ENCODE measurements at places on chromosomes 6 and 20. TPM values are rescaled to one million over a fixed set of nuclear protein-coding genes. Genes with fewer than 3 reads are reported as not detected.

- no peaks in the 10 kb centered on the region for H3K36me3 ChIP-seq
- DNase-seq, result no peak
Observed at GRCh38 chr6:27138406-27138805, 109.1 kb upstream of the PRSS16 start.

GRCh38 chr6:3165631-3166534 lies 8.5 kb upstream of the TUBB2A start:
- H3K27ac ChIP-seq, result no peak overlapping the region
- no peaks in the 10 kb centered on the region for H3K4me1 ChIP-seq
- DNase-seq, result peak; percentile 71
- no peaks in the 10 kb centered on the region for H3K36me3 ChIP-seq
- no peaks in the 10 kb centered on the region for H3K27me3 ChIP-seq

GRCh38 chr6:123616942-123617341 lies 19.8 kb downstream of the TRDN start:
- DNase-seq, result no peak
- H3K27me3 ChIP-seq, result no peaks in the 10 kb centered on the region
- no peaks in the 10 kb centered on the region for H3K36me3 ChIP-seq
- H3K4me1 ChIP-seq, result peaks cover 13% of the 10 kb centered on the region

GRCh38 chr20:22520381-22520780 lies 64.0 kb downstream of the FOXA2 start:
- no peak for DNase-seq
- no peak overlapping the region for H3K4me3 ChIP-seq
- H3K4me1 ChIP-seq, result no peaks in the 10 kb centered on the region
- no peaks in the 10 kb centered on the region for H3K36me3 ChIP-seq
- no peaks in the 10 kb centered on the region for H3K27me3 ChIP-seq

DNA sequence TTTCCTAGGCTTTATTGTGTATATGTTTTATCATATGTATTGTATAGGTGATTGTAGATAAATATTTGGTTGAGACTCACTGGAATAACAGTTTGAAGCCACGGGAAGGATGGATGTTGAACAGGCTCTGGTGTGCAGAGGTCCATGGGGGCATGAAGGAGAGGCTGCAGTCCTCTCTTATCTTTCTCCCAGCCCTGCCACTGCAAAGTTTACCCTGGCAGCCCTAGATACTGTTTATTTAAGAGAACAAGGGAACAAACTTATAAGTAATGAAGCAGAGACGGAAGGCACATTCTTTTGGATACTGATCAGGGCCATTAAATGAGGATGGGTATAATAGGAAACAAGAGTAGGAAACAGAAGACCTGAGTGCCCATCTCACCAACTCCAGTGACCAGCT lies 103.6 kb upstream of the SCGN start:
- H3K36me3 ChIP-seq, result no peaks in the 10 kb centered on the region
- DNase-seq, result no peak
- no peaks in the 10 kb centered on the region for H3K27me3 ChIP-seq
- H3K27ac ChIP-seq, result peak overlapping the region; percentile 32
- no peak overlapping the region for H3K4me3 ChIP-seq

DNA sequence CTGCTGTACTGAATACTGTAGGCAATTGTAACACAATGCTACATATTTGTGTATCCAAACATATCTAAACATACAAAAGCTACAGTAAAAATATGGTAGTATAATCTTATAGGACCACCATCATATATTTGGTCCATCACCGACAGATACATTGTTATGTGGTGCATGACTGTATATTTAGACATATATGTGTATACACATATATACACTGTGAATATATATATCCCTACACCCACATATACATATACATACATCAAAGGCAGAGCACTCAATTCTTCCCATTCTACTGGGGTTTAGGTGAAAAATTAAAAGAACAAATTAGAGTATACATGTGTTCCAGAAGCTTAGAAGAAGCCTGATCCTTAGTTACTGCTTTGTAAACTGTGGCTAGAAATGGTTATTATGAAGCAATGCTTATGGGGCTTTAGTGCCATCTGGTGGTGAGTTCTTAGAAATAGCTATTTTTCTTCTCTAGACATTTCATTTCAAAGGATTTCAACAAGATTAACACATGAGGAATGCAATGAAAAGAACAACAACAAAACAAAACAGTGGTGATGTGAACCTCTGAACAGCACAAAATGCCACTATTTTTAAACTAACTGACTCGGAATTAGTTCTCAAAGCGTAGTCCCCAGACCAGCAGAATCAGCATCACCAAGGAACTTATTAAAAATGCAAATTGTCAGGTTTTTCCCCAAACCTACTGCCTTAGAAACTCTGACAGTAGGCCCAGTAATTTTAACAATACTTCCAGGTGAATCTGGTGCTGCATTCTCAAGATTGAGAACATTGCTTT lies 38.0 kb downstream of the PKHD1 start:
- no peak overlapping the region for H3K4me3 ChIP-seq
- peak; percentile 55 for DNase-seq
- no peaks in the 10 kb centered on the region for H3K36me3 ChIP-seq

DNA sequence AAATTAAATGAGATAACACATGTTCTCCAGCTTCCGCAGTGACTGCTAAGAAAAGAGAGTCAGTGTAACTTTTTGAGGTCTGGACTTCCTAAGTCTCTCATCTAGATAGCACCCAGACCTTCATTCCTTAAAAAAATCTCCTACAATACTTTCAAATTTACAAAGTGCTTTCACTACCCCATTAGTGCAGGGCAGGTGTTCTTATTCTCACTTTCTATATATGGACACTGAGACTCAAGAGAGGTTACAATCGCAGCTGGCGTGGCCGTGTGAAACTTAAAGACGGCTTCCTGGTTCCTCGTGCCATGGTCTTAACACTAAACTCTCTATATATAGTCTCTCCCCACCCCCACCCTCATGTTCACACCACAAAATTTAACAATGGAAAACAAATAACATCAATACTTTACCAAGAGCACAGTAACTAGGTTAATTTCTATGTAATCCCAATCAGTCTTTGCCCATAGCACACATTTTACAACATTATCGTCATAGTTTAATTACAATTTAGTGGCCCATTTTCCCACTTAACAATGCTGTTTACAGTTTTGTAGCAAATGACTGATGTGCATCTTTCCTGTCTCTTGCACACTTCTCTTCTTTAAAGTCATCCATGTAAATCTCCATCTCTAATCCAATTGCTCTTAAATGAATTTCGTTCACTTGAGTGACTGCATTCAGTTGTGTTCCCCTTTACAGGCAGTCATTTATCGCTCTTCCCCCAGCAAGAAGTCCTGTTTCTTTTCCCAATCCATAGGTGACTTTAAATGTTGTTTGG lies 78.8 kb upstream of the ARID1B start:
- no peaks in the 10 kb centered on the region for H3K4me1 ChIP-seq
- H3K27me3 ChIP-seq, result no peaks in the 10 kb centered on the region
- no peaks in the 10 kb centered on the region for H3K36me3 ChIP-seq
- H3K4me3 ChIP-seq, result no peak overlapping the region

- DNase-seq, result peak; percentile 32
- H3K36me3 ChIP-seq, result no peaks in the 10 kb centered on the region
- H3K27ac ChIP-seq, result no peak overlapping the region
- no peaks in the 10 kb centered on the region for H3K27me3 ChIP-seq
- H3K4me1 ChIP-seq, result peaks cover 29% of the 10 kb centered on the region
Observed at GRCh38 chr6:38034274-38034914, 214.9 kb downstream of the ZFAND3 start.

DNA sequence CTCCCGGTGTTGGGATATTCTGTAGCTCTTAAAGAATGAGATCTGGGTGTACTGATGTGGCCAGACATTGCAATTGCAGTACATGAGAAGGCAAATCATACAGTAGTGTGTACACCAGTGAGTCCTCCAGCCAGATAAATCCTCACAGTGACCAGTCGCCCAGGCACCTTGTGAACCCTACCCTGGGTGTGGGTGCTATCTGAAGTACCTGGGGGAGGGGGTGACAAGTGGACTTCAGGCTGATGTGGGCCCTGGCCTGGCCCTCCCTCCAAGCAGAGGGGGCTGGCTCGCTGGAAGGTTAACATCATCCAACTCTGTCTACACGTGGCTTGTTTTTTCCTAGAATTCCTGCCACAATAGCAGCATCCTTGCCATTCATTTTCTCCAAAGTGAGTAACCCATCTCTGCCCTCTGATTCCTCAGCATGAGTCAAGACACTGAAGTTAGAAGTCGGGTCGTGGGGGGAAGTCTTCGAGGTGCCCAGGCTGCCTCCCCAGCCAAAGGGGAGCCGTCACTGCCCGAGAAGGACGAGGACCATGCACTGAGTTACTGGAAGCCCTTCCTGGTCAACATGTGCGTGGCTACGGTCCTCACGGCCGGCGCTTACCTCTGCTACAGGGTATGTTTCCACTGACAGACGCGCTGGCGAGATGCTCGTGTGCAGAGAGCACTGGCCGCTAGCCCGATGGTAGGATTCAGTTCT lies 70.8 kb downstream of the PTPN1 start:
- no peaks in the 10 kb centered on the region for H3K4me1 ChIP-seq
- H3K4me3 ChIP-seq, result no peak overlapping the region
- DNase-seq, result no peak
- peaks cover 47% of the 10 kb centered on the region for H3K36me3 ChIP-seq

- H3K27me3 ChIP-seq, result no peaks in the 10 kb centered on the region
- no peak for DNase-seq
- H3K36me3 ChIP-seq, result no peaks in the 10 kb centered on the region
- H3K4me3 ChIP-seq, result no peak overlapping the region
- H3K27ac ChIP-seq, result no peak overlapping the region
Observed at GRCh38 chr20:43057317-43057716, 132.4 kb downstream of the PTPRT start.

GRCh38 chr6:41687501-41688175 lies 47.8 kb downstream of the TFEB start:
- no peak overlapping the region for H3K27ac ChIP-seq
- H3K36me3 ChIP-seq, result no peaks in the 10 kb centered on the region
- no peaks in the 10 kb centered on the region for H3K27me3 ChIP-seq
- DNase-seq, result no peak

GRCh38 chr20:61745397-61746146 lies 320.1 kb downstream of the TAF4 start:
- no peaks in the 10 kb centered on the region for H3K36me3 ChIP-seq
- no peak overlapping the region for H3K4me3 ChIP-seq
- DNase-seq, result no peak
- no peaks in the 10 kb centered on the region for H3K27me3 ChIP-seq
- H3K4me1 ChIP-seq, result no peaks in the 10 kb centered on the region

DNA sequence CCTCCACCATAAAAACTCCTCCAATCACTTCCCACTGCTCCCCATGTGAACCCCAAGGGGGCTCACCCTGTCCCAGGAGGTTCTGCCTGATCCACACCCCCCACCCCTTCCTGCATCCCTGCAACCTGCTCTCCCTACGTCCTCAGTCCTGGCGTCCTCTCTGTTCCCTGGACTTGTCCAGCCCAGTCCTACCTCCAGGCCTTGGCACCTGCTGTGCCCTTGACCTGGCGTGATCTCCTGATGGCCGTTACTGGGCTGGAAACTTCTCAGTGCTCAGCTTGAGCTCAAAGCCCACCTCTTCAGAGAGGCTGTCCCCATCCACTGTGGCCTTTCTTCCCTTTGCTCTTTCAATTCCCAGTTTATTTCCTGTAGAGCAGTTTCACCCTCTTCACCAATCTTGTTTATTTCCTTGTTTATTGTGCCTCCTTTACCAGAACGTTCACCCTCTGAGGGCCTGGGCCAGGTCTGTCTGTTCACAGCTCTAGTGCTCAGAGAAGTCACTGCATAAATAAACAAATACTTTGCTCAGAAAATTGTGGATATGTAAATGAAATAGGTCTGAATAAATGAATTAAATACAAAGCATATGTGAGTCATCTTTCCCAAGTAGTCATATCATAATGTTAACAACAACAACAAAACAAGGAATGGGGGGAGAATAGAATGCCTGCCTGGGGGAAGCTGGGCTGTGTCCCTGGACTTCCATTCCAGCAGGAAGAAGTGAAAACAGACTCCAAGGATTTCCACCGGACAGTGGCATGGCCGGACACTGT lies 175.7 kb upstream of the SULF2 start:
- no peak overlapping the region for H3K27ac ChIP-seq
- no peak overlapping the region for H3K4me3 ChIP-seq
- no peaks in the 10 kb centered on the region for H3K36me3 ChIP-seq
- no peak for DNase-seq
- no peaks in the 10 kb centered on the region for H3K27me3 ChIP-seq

GRCh38 chr6:16570221-16570553 lies 191.1 kb downstream of the ATXN1 start:
- no peak overlapping the region for H3K27ac ChIP-seq
- H3K36me3 ChIP-seq, result no peaks in the 10 kb centered on the region
- no peak overlapping the region for H3K4me3 ChIP-seq
- H3K4me1 ChIP-seq, result peaks cover 6% of the 10 kb centered on the region

DNA sequence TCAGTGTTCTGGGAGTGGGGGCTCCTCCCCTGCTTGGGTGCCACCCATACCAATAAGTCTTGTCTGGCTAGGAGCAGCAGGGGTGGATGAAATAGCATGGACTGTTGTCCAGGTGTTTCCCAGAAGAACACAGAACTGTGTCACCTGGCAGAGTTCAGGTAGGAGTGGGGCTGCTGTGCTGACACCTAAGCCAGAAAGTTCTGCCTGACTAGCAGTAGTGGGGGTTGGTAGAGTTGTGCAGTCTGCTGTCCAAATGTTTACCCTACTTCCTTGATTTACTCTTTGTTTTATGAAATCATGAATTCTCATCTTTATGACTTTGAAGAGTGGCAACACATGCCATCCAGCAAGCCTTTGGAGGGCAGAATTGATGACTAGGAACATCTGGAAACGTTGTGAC lies 27.3 kb upstream of the SLC35B3 start:
- no peaks in the 10 kb centered on the region for H3K36me3 ChIP-seq
- H3K27me3 ChIP-seq, result no peaks in the 10 kb centered on the region
- no peak overlapping the region for H3K27ac ChIP-seq
- no peaks in the 10 kb centered on the region for H3K4me1 ChIP-seq

DNA sequence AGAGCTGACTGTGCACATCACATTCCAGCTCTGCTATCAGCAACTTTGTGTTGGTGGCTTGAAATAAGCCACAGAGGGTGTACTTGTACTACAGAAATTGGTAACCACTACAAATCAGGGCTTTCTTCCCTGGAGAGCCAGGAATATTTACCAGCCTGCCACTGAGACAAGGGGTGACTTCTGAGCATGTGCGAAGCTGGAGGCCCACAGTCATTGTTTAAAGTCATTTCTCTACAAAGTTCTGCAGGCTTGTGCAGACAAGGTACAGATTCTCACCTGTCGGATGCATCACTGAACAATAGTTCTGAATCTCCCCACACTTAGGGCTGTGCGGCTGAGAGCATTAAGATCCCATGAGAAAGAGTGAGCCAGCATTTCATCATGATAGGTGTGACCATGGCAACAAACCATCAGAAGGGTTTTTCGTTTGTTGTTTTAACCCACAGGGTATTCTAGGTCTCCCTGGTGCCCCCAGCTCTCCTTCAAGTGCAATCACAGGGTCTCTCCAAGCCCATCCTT lies 292.8 kb downstream of the CDC5L start:
- no peaks in the 10 kb centered on the region for H3K36me3 ChIP-seq
- no peak for DNase-seq
- H3K4me3 ChIP-seq, result no peak overlapping the region
- H3K4me1 ChIP-seq, result peaks cover 8% of the 10 kb centered on the region
- H3K27me3 ChIP-seq, result no peaks in the 10 kb centered on the region

GRCh38 chr6:35177157-35177556 lies 36.0 kb upstream of the TCP11 start:
- peaks cover 41% of the 10 kb centered on the region for H3K4me1 ChIP-seq
- H3K27ac ChIP-seq, result no peak overlapping the region
- no peaks in the 10 kb centered on the region for H3K36me3 ChIP-seq
- H3K27me3 ChIP-seq, result no peaks in the 10 kb centered on the region

- no peak overlapping the region for H3K27ac ChIP-seq
- no peaks in the 10 kb centered on the region for H3K4me1 ChIP-seq
- H3K4me3 ChIP-seq, result no peak overlapping the region
Observed at GRCh38 chr20:59135093-59135492, 28.5 kb upstream of the ZNF831 start.

The SRC gene
- total RNA-seq, result 26.5 TPM

The MARCKS gene
- 224 TPM for total RNA-seq

The OR2H2 gene
- total RNA-seq, result not detected

The HLA-DMA gene
- 1.8 TPM for total RNA-seq

The HEY2 gene
- total RNA-seq, result 38.1 TPM

The CUL9 gene
- total RNA-seq, result 76.0 TPM

The OR2J3 gene
- total RNA-seq, result not detected

The LGSN gene
- total RNA-seq, result not detected

Data from cardiac muscle cell (in vitro differentiated cells and primary cell).